ENCODE measurements at places on chromosomes 11 and 22. TPM values are rescaled to one million over a fixed set of nuclear protein-coding genes. Genes with fewer than 3 reads are reported as not detected.

DNA sequence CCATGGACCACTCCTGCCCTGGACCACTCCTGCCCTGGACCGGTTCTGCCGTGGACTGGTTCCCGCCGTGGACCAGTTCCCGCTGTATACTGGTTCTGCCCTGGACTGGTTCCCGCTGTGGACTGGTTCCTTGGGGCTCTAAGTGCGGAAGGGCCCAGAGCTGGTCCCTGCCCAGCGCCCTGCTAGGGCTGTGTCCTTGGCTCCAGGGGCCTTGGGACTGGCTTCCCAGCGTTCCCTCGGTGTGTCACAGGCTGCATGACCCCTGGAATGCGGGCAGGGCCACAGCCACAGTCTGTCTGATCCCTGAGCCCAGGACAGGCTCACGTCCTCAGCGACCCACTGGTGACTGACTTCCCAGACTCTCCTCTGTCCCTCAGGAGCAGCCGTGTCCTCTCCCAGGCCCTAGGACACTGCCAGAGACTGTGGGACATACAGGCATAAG lies 412.2 kb downstream of the TBC1D22A start:
- no peaks in the 10 kb centered on the region for H3K27me3 ChIP-seq
- H3K36me3 ChIP-seq = peaks cover 6% of the 10 kb centered on the region
- H3K4me1 ChIP-seq = no peaks in the 10 kb centered on the region
- DNase-seq = peak; percentile 64
- H3K4me3 ChIP-seq = no peak overlapping the region
- no peak overlapping the region for H3K27ac ChIP-seq

DNA sequence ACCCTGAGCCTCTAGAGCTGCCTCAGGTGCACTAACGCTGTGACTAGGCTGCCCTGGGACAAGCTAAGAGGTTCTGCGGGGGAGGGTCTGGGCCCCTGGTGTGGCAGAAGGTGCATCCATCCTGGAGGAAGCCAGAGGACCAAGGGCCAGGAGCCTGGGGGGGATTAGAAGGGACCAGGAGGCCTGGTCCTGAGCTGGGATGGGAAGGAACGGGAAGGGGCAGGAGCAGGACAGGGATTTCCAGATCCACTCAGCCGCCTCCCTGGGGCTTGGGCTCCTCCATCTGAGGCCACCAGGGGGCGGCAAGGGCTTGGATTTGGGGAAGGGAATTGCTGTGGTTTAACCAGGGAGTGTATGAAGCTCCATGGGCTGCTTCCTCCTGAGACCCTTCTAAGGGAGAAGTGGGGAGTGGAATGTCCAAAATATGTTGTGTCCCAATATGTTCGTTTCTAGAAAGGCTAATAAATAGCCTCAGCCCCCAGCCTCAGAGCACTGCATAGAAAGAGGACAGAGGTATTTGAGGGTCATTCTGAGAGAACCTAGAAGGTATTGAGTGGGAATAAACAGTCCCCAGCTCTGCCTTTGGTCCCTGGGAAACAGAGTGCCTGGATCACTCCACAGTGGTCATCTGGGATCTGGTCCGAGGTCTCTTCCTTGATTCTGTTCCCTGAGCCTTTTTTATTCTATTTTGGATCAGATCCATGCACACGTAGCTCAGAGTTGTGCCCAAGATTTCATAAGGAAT lies 17.4 kb upstream of the PRAME start:
- DNase-seq = peak; percentile 62
- H3K4me1 ChIP-seq = no peaks in the 10 kb centered on the region
- no peak overlapping the region for H3K27ac ChIP-seq
- no peaks in the 10 kb centered on the region for H3K27me3 ChIP-seq
- no peaks in the 10 kb centered on the region for H3K36me3 ChIP-seq
- H3K4me3 ChIP-seq = no peak overlapping the region

- no peaks in the 10 kb centered on the region for H3K4me1 ChIP-seq
- no peak overlapping the region for H3K4me3 ChIP-seq
- no peak overlapping the region for H3K27ac ChIP-seq
- no peak for DNase-seq
- no peaks in the 10 kb centered on the region for H3K27me3 ChIP-seq
- no peaks in the 10 kb centered on the region for H3K36me3 ChIP-seq
Measured at GRCh38 chr11:34267417-34267816, 90.4 kb downstream of the ABTB2 start.

DNA sequence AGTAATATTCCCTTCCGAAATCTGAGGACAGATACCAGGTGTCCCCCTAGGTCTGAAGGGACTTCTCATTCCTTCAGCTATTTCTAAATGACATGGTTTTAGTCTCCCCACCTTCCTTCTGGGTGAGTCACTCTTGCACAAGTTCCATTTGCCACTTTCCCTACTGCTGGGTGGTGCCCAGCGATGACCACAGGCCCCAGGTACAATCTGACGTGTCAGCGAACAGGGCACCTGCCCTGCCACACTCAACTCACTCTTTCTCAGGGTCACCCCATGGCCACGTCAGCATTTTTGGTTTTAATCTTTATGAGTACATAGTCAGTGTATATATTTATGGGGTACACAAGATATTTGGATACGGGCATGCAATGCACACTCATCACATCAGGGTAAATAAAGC lies 17.2 kb downstream of the POU2AF1 start:
- H3K36me3 ChIP-seq = no peaks in the 10 kb centered on the region
- no peaks in the 10 kb centered on the region for H3K4me1 ChIP-seq
- no peaks in the 10 kb centered on the region for H3K27me3 ChIP-seq
- DNase-seq = no peak
- H3K27ac ChIP-seq = no peak overlapping the region
- H3K4me3 ChIP-seq = no peak overlapping the region

DNA sequence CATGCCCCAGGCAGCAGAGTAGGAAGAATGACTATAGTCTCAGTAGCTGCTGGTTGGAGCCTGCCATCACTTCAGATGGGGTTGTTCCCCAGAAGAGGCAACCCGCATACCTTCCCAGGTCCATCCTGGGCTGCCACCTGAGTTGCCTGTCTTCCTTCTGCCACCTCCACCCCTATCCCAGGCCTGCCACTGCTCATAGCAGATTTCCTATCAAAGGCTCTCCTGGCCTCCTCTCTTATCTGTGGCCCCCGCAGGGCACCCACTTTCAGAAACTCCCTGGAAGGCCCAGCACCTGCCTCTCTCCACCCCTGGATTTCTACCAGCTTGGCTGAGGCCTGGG lies 649 bp upstream of the NR1H3 start:
- no peaks in the 10 kb centered on the region for H3K36me3 ChIP-seq
- no peaks in the 10 kb centered on the region for H3K27me3 ChIP-seq
- H3K4me1 ChIP-seq = no peaks in the 10 kb centered on the region
- no peak for DNase-seq

DNA sequence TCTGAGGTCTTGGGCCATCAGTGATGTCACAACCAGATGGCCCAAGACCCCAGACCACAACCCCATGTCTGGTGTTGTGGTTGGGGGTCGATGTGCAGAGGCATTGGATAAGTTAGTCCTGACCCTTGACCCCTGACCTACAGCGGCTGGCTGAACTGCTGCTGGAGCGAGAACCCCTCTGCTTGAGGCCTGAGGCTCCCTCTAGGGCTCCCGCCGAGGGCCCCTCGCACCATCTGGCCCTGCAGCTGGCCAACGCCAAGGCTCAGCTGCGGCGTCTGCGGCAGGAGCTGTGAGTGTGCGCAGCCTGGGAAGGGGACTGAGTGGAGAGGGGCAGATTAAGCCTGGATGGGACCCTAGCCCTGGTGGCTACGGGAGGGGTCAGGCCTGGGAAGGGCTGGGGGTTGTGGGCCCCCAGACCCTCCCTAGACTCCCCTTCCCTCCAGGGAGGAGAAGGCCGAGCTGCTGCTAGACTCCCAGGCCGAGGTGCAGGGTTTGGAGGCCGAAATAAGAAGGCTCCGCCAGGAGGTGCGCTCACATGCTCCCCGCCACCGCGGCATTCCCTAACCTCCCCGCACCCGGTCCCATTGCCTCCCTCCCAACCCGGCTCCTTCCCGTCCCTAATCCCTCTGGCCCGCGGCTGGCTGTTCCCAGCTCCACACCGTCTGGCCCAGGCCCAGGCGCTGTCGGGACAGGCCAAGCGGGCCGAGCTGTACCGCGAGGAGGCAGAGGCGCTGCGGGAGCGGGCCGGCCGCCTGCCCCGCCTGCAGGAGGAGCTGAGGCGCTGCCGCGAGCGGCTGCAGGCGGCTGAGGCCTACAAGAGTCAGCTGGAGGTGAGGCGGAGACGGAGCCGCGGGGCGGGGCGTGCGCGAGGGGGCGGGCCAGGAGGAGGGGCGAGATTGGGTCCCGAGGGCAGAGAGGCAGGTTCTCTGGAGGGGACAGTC lies 2.1 kb downstream of the CCDC88B start:
- H3K27ac ChIP-seq = no peak overlapping the region
- peak; percentile 93 for DNase-seq
- no peak overlapping the region for H3K4me3 ChIP-seq
- H3K36me3 ChIP-seq = no peaks in the 10 kb centered on the region

DNA sequence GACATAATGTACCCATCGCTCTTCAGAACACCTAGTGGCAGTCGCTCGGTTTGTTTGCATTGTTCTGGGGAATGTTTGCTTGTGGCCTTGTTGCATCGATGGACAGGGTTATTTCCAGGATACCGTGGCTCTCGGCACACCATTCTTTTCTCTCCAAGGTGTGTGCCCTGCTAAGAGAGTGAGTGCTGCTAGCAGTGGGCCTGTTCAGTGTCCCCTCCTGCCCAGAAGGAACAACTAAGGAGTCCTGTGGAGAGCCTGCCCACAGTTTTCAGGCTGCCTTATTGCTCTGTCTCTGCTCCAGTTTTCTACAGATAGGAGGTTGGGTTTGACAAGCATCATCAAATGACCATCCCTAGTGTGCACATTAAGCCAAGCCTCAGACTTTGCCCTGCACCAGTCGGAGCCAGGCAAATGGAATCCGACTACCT lies 1.4 kb downstream of the CRY2 start:
- H3K36me3 ChIP-seq = no peaks in the 10 kb centered on the region
- no peaks in the 10 kb centered on the region for H3K27me3 ChIP-seq

DNA sequence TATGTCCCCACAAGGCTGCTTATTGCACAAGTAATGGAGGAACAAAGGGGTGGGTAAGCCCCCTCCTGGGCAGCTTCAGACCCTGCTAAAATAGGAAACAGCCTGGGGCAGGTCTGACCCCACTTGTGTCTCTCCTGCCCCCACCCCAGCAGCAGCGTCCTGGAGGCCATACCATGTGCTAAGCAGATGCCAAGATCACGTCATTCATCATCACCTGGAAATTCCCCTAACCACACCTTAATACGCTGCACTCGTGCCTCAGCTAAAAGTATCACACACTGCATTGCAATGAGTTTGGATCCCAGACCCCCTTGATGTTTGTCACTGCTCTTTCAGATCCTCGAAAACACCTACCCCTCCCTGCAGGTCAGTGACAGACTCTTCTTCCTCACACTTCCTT lies 27.8 kb upstream of the GGTLC2 start:
- no peak for DNase-seq
- H3K4me1 ChIP-seq = no peaks in the 10 kb centered on the region
- H3K4me3 ChIP-seq = no peak overlapping the region
- H3K27me3 ChIP-seq = no peaks in the 10 kb centered on the region

DNA sequence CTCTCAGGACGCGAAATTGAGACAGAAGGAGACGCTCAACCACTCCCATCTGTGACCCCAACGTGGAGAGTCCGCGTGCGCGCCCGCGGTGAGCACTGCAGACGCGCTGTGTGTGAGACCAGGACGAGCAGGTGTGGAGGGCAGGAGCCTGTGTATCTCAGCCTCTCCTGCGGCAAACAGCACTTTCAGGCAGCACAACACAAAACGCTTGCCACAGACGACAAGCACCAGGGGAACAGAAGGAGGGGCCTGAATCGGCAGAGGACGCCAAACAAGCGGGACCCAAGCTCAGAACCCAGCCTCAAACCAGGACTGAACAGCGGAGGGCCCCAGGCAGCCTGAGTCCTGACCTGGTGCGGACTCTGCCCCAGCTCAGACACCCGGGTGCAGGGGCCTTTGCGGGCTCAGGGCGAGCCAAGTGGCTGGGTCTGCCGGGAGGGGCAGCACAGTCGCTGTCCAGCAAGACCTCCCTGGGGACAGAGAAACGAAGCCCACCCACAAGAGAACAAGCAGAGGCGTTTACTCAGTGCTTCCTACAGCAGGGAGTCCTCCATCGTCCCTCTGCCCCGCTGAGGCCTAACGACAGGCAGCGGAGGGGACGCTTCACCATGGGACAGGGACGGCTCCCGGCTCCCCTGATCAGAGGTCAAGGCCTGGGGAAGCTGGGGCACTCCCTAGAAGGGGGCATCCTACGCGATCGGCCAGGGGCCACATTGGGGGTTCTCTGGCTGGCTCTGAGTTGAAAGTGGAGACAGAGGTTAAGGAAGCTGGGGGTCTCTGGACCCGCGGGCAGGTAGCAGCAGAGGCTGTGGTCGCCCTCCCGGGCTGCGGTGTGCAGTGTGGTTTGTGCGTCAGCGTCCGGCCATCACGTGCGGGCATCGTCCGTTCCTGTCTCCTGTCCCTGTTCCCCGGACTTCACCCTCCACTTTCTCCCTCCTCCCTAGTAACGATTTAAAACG lies 560.8 kb downstream of the BRD1 start:
- no peak overlapping the region for H3K27ac ChIP-seq
- DNase-seq = peak; percentile 67
- no peak overlapping the region for H3K4me3 ChIP-seq
- no peaks in the 10 kb centered on the region for H3K36me3 ChIP-seq

DNA sequence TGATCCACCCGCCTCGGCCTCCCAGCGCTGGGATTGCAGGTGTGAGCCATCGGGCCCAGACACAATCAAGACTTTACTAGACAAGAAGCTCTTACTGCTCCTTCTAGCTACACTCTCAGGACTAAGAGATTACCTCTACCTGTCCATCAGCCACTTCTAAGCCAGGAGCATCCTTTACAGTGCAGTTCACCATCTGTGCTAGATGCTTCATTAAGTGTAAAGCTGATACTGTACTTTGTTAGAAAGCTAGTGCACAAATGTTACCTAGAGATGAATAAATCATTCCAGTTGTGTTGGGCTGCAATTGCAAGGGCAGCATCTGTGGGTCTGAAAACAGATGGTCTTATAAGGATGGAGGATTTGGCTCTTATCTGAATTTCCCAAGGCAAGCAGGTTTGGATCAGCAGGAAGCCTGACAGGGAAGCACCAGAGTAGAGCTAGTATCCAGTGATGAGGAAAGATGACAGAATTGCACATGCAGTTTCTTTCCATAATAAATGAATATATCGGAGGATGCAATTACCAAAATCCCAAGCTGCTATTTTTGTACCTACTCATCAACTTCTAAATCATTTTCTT lies 58.3 kb downstream of the FAM168A start:
- no peaks in the 10 kb centered on the region for H3K27me3 ChIP-seq
- no peaks in the 10 kb centered on the region for H3K36me3 ChIP-seq
- no peaks in the 10 kb centered on the region for H3K4me1 ChIP-seq

- no peak for DNase-seq
- H3K27me3 ChIP-seq = peaks cover 2% of the 10 kb centered on the region
- H3K36me3 ChIP-seq = no peaks in the 10 kb centered on the region
- no peak overlapping the region for H3K4me3 ChIP-seq
- no peak overlapping the region for H3K27ac ChIP-seq
Measured at GRCh38 chr11:29184939-29185890, 831.6 kb downstream of the KCNA4 start.

PHF21B gene
- total RNA-seq = 0.75 TPM

FLRT1 gene
- 0.10 TPM for total RNA-seq

CNGA4 gene
- total RNA-seq = 0.33 TPM
